ENCODE measurements at places on chromosomes 6 and 20.

DNA sequence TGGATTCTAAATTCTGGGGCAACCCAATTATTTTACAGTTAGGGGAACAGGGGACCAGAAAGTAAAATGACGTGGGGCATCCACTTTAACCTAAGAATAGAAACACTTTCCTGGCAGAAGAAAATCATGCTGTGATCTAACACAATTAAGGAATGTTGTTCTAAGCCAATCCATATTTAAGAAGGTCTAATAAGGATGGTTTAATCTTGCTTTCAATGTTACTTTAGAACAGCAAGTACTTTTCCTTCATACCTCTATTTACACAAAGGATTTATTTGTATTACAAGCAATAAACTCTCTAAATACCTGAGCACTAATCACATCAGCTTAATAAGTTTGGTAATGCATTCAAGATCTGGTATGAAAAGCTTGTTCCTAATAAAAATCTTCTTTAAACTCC is 32.4 kb downstream of the SLC2A12 start:
- DNase-seq, result no peak

- no peak for DNase-seq
Measured at GRCh38 chr20:47326658-47327268, 29.7 kb downstream of the ZMYND8 start.

DNA sequence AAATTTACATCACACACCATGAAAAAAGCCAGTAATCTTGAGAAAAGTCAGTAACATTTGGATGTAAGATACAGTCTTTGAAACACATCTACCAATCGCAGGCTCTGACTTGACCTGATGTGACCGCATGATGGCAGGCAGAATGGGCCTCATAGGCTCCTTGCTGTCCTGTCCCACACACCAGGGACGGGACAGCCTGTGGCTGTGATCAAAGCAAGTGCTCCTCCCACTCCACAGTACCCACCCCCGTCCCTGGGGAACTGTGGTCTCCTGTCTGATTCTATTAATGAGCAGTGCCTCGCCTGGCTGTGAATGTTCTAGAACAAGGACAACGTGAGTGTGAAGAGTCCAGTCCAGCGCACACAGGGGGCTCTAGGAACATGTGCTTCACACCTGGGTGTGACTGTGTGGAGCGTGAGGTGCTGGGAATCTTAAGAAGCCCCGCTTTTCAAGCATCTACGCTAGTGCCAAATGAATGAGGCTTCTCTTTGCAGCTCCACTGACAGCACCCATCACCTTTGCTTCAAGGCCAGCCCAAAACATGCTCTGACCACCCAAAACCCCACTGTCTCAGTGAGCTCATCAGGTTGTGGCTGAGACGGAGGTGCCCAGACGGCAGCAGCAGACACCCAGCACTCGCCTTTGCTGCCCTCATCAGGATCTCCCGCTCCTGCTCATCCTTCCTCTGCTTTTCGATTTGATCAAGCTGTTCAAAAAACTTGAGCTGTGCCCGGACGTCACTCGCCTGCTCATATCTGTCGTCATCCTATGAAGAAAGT is 67.1 kb downstream of the TAF4 start:
- no peak for DNase-seq

GRCh38 chr6:161477876-161478425 is 204.1 kb upstream of the AGPAT4 start:
- no peak for DNase-seq

DNA sequence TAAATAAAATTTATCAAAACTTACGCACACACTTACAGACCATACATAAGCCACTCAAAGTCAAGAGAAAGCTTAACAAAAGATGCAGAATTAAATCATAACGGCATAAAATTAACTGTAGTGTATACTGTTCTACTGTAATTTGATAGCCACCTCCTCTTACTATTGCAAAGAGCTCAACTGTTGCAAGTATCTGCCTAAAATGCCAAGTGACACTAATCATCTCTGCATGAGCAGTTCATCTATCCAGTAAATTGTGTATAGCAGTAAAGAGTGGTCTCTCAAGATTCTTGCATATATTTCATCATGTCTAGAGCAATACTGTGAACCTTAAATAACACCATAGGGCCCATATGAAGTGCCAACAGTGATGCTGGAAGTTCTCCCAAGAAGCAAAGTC is 12.3 kb downstream of the OR2H2 start:
- no peak for DNase-seq

DNA sequence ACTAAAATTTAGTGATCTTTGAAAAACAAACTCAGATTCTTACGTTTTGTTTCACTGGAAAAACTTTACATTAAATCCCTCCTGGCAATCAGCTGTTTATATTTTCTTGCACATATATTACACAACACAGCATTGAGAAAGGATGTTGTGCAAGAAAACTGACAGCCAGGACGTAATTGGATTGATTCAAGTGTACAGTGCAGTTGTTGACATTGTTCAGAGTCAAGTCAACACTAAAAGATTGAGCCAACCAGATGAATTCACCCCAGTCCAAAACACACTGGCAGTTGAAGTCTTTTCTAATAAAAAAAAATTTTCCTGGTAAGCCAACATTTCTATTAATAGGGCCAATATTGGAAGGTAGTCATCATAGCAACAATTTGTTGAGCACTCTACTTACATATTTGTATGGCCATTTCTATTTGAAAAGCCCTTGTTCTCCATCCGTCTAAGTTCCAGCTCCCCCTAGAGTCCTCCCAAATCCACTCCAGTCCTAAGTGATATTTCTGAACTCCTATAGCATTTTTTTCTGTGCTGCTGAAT is 20.9 kb upstream of the VNN1 start:
- no peak for DNase-seq

GRCh38 chr6:13461805-13462204 is 25.6 kb downstream of the GFOD1 start:
- no peak for DNase-seq

- DNase-seq, result no peak
Measured at GRCh38 chr6:90209527-90209926, 87.1 kb downstream of the BACH2 start.

GRCh38 chr6:136103763-136104311 is 146.3 kb downstream of the MTFR2 start:
- no peak for DNase-seq

- DNase-seq, result no peak
Measured at GRCh38 chr6:137951064-137951597, 84.1 kb downstream of the TNFAIP3 start.
